ENCODE measurements at places on chromosomes 12 and 14.
A peak's percentile ranks its signal among the peaks of the same experiment; 100 is the strongest.

- no peak for DNase-seq
Observed at GRCh38 chr12:119423285-119423684, 88.8 kb downstream of the CCDC60 start.

GRCh38 chr12:70774055-70774454 lies 136.8 kb upstream of the PTPRB start:
- DNase-seq = peak; percentile 22

GRCh38 chr14:42407153-42407552 lies 800.5 kb downstream of the LRFN5 start:
- no peak for DNase-seq

DNA sequence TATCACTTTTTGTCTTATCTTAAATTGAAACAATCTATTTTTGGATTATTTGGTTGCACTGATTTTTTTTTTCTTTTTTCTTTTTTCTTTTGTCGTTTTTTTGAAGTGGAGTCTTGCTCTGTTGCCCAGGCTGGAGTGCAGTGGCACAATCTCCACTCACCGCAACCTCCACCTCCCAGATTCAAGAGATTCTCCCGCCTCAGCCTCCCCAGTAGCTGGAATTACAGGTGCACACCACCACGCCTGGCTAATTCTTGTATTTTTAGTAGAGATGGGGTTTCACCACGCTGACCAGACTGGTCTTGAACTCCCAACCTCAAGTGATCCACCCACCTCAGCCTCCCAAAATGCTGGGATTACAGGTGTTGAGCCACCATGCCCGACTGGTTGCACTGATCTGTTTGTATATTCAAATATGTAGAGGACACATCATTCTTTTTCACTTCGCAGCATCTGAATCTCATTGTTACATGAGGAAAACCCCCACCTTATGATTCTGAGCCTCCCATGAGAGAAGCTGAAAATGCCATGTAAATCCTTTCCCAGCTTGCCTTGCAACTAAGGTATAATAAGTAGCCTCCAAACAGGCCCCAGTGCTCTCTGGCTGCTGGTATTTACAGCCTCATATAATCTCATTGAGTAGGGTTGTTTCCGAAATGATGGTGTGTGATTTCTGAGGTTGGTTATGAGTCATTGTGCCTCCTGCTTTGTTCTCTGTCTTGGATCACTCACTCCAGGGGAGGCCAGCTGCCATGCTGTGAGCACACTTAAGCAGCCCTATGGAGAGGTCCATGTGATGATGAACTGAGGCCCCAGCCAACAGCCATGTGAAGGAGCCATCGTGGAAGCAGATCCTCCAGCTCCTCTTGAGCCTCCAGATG lies 5.2 kb upstream of the HSP90B1 start:
- DNase-seq = no peak

DNA sequence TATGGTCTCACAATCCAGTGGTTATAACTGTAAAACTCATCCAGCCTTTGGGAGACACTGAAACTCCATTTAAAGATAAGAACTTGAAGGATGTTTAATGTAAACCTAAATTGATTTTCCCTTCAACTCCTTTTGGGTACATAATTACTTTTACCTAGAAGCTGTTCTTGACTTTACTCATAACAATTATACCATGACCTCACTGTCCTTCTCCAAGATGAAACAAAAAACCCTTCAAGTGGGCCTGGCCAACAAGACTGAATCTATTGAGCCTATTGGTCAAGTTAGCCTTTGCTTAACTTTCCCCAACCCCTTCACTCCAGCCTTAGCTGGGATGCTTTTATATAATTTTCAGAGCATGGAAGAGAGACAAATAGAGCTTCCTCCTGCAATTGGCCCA lies 22.5 kb downstream of the PARP2 start:
- DNase-seq = no peak

DNA sequence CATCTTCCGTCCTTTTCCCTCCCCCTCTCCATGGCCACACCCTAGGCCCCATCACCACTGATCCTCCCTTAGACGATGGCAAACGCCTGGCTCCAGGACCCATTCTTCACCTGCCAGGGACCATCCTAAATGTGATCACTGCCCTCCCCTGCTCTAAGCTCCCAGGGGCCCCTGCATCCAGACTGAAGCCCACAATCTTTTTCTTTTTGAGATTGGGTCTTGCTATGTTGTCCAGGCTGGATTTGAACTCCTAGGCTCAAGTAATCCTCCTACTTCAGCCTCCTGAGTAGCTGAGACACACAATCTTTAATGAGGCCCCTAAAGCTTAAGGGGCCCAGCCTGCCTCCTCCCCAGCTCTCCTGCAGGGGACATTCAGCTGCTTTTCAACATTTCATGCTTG lies 15.3 kb downstream of the RBM19 start:
- DNase-seq = no peak

DNA sequence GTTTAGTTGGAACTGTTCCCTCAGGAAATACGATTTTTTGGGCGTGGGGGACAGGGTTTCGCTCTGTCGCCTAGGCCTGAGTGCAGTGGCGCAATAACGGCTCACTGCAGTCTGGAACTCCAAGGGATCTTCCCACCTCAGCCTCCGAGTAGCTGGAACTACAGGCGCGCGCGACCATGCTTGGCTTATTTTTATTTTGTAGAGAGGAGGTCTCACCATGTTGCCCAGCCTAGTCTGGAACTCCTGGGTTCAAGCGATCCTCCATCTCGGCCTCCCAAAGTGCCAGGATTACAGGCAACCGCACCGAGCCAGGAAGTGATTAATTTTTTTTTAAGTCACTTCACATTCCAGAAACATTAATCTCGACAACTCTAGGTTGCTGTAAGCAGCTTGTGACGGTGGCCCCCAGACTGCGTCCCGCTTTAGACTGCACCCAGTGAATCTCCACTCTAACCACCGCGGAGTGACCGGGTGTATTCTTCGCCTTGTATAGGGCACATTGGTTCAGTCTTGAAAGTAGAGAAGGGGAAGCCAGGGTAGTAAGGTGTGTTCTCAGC lies 830 bp upstream of the MIS18BP1 start:
- DNase-seq = no peak

GRCh38 chr12:9343731-9344130 lies 135.5 kb upstream of the PZP start:
- no peak for DNase-seq

GRCh38 chr14:39877577-39878190 lies 445.5 kb upstream of the FBXO33 start:
- no peak for DNase-seq

GRCh38 chr14:22996768-22997654 lies 12.9 kb downstream of the C14orf93 start:
- DNase-seq = no peak

DNA sequence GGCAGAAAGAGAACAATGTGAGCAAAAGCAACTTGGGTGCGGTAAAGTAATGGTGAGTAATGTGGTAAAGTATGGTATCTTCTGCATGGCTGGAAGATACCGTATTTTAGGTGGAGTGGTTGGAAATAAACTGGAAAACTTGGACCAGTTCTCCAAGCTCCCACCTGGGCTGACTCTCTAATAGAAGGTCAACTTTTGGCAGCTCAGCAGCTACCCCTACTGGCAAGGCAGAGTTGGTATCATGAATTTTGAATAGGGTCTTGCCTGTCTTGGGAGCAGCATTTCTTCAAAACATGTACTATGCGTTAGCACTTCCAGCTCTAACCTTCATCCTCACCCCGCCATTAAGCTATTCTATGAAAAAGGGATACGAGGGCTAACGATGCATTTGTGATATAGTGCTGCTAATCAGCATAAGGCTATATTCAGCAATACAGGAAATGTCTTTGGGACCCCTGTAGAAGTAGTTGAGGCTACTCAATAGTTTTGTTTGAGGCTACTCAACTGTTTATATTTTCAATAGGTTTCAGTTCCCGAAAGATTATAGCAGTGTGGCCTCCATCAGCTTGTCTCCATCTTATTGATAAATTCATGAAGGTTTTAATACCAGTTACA lies 276.3 kb upstream of the FAR2 start:
- no peak for DNase-seq

GRCh38 chr12:30692470-30692869 lies 3.2 kb downstream of the IPO8 start:
- no peak for DNase-seq

DNA sequence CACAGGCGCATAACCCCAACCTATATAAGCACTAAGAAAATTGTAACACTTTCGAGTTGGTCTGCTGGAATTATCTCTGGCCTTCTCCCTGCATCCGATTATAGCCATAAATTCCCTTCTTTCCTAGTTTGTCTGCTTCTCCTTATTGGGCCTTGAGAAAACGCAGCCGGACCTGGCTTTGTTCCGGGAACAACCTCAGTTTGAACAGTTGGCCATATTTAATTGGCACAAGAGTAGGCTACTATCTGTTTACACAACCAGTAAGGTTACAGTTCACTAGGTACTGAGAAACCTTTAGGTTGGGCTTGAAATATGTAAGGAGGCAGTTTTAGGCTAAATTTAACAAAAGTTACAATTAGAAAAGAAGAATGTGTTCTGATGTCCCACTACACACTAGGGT lies 176.1 kb downstream of the IPO8 start:
- DNase-seq = no peak

GRCh38 chr12:21248679-21249078 lies 86.0 kb downstream of the SLCO1A2 start:
- no peak for DNase-seq

DNA sequence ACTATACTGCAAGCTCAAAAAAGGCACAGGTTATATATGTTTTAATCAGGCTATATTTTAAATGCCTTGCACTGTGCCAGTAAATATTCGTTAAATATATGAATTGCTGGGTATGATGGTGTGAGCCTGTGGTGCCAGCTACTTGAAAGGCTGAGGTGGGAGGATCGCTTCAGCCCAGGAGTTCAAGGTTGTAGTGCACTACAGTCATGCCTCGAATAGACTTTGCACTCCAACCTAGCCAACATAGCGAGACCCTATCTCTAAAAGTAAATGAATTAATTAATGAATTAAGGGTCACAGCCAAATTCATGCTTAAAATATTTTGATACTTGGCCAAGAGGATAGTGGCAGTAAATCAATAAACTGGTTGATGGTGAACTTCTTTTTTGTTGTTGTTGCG lies 22.2 kb upstream of the MDM2 start:
- DNase-seq = no peak

GRCh38 chr14:100303179-100303578 lies 3.1 kb downstream of the SLC25A29 start:
- DNase-seq = no peak

GRCh38 chr12:68639396-68639767 lies 28.7 kb downstream of the RAP1B start:
- no peak for DNase-seq

DNA sequence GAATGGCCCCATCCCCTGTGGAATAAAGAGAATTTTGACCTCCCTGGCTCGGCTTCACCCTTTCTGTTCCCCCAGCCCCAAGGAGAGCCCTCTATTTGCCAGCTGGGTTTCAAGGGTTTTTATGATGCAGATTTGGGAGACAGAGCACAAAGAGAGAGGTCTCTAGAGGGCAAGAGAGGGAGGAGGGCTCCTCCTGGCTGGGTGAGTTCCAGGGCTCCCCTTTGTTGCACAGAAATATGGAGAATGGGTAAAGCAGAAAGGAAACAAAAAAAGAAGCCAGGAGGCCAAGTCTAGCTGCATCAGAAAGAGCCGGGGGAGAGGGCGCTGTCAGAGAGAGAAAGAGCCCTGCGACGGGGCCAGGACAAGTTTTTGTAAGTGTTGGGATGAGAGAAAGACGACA lies 319.6 kb upstream of the RTL1 start:
- peak; percentile 63 for DNase-seq

- DNase-seq = no peak
Observed at GRCh38 chr12:121774968-121775474, 18.5 kb downstream of the RHOF start.

DNA sequence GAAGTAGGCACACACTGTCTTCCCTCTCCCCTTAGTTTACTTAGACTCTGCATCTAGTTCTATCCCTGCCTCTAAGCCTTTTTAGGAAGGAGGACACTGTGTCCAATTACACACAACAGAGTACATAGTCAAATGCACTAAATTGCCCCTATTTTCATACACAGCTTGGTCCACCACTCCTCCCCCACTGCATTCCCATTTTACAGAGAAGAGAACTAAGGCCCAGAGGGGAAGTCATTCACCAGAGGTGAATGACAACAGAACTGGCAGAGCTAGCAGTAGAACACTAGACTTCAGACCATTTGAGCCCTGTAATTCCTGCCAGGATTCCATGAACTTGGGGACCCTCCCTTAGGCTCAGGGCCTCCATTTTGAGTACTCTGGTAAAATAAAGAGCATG lies 1.1 kb upstream of the JPH4 start:
- DNase-seq = no peak

- no peak for DNase-seq
Observed at GRCh38 chr12:82971584-82971983, 284.9 kb downstream of the TMTC2 start.

GRCh38 chr12:77325511-77326236 lies 260.3 kb upstream of the E2F7 start:
- no peak for DNase-seq

DNA sequence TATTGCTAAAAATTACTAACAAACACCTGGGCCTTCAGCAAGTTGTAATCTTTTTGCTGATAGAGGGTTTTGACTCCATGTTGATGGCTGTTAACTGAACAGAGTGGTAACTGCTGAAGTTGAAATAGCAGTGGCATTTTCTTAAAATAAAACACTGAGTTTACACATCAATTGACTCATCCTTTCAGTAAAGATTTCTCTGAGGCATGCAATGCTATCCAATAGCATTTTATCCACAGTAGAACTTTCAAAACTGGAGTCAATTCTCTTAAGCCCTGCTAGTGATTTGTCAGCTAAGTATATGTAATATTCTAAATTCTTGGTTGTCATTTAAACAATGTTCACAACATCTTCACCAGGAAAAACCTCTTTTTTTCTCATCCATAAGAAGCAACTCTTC lies 59.5 kb downstream of the CMAS start:
- DNase-seq = no peak

- no peak for DNase-seq
Observed at GRCh38 chr14:98551028-98551427, 721.0 kb downstream of the BCL11B start.

DNA sequence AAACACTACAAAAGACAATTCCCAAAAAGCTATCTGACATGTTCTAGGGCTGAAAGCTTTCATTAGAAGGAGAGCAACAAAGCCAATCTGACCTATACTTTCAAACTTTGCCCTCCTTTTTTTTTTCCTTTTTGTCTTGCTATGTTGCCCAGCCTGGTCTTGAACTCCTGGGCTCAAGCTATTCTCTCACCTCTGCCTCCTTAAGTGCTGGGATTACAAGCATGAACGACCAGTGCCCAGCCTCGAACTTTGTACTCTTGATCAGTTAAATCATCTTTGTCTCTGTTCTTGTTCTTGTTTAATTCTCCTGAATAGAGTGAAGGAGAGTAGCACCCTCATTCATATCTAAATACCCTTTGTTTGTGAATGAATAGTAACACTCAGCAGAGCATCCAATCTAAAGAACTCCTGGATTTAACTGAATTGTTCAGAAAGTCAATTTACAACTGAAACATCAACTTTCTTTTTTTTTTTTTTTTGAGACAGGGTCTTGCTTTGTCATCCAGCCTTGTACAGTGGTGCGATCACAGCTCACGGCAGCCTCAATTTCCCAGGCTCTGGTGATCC lies 22.1 kb downstream of the ERP29 start:
- DNase-seq = no peak

GRCh38 chr14:20681348-20682126 lies 2.8 kb upstream of the RNASE4 start:
- peak; percentile 37 for DNase-seq

Measured in NCI-H1092 (cell line).